Muscle of arm (tissue), 14 donors: ENCODE measurements at places on chromosomes 2 and 18.

- no peak for DNase-seq
These were observed 80.3 kb downstream of the GORASP2 start for GRCh38 chr2:171009386-171009785.

DNA sequence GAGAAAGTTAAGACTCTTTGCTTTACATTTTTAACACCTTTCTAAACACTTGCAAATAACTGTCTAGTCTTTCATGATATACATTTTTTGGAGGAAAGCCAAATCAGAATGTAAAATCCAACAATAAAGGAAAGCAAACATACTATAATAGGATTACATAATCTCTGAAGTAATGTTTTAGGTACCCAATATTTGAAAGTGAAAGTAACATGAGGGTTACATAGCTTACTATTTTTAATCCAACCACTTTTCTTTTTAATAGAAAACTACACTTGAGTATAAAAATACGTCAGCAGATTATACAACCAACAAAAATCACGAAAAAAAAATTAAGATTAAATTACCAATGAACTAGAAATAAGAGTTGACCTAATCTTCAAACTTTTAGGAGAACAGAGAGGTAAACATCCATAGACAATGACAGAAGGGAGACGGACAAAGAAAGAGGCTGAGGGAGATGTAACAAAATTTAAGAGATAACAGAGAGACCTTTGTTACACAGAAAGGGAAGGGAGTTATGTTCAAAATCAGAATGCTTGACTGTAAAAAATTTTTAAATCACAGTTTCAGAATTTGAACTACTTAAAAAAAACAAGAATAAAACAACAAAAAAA, 150.0 kb downstream of the IKZF2 start:
- DNase-seq = no peak

GRCh38 chr2:112942654-112943002, 31.7 kb downstream of the IL37 start:
- DNase-seq = no peak

DNA sequence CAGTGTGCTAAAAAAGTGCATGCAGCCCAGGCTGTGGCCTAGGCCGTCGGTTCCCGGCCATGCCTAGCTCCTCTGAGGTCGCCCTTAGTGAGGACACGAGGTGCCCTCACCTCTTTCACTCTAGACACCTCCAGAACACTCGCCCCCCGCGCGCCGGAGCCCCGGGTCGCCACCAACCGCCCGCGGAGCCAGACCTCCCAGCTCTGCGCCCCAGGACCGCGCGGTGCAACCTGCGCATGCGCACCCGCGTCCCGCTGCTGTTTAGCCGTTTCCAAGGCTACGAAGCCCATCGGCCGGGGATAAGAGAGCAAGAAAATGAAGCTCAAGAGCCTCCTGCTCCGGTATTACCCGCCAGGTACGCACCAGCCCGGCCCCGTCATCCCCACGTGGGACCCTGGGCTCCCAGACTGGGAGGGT, at the start of gene DAW1:
Gene DAW1, plus strand, starts transcription at position 257 of the 417 bp plus-strand sequence. Its CDS starts 59 bp downstream, at position 316.
- DNase-seq = peak; percentile 63

DNA sequence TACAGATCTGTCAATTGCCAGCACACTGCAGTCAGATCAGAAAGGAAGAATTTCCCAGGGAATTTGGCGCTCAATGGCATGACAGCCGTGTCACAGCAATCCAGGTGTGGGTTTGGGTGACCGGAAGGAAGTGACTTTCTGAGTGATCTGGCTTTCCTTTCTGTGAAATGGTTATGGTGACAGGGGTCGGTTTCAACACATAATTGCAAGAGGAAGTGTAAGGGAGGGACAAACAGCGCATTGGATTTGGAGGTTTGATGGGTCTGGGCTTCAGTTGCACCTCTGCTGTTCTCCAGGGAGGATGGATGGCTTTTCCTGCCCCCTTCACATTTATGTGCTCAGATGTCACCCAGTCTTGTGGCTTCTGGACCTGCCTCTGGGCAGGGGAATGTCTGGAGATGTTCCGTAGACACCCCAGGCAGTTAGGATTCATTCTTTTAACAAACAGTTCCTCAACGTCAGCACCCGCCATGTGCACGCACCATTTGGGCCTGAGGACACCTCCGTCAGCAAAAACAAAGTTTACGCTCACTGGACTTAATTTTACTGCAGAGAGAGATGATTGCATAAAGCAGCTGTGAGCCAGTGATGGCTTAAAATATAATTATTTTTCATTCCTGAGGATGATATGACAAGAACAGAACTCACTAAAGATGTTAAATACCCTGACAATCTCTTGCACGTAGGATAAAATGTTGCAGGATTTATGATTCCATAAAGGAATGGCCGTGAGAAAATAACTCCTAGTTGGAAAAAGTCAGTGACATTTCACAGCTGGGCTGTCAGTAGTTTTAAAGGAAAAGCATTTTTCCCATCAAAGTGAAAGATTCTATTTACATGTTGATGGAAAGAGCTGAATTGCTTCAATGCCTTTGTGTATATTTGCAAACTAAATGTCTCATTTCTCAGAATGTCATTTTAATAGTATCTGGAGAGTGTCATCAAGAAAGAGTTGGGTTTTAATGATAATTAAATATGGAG, 36.9 kb downstream of the MBP start:
- DNase-seq = no peak

- no peak for DNase-seq
These were observed 102.1 kb downstream of the SMAD7 start for GRCh38 chr18:48848641-48849143.

GRCh38 chr2:198698230-198698629, 759.5 kb downstream of the SATB2 start:
- DNase-seq = no peak

- DNase-seq = no peak
These were observed 94.1 kb upstream of the ACAA2 start for GRCh38 chr18:49907346-49907929.

- peak; percentile 5 for DNase-seq
These were observed 21.3 kb downstream of the SCN1A start for GRCh38 chr2:166106431-166107015.
